ENCODE measurements at places on chromosomes 13 and 19. TPM values are rescaled to one million over a fixed set of nuclear protein-coding genes. Genes with fewer than 3 reads are reported as not detected.

DNA sequence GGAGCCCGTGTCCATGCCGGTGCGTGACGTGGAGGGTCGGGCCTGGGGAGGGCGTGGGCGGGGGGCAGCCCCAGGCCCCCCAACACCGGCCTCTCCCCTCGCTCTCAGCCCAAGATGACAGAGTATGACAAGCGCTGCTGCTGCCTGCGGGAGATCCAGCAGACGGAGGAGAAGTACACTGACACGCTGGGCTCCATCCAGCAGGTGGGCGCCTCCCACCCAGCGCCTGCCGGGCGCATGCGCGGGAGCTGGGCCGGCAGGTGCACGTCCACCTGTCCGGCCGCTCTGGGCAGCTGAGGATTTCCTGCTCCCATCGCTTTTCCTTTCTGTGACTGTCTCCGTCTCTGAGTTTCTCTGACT is 49.8 kb downstream of the VAV1 start:
- no peak for DNase-seq

The C1QTNF9 gene
- polyA plus RNA-seq = 0.76 TPM

- DNase-seq = no peak
Measured at GRCh38 chr13:76516586-76516985, 369.6 kb downstream of the KCTD12 start.

GRCh38 chr19:40395956-40396355 is 6.0 kb upstream of the HIPK4 start:
- DNase-seq = no peak

GRCh38 chr13:50401721-50402465 is 386.6 kb downstream of the KCNRG start:
- DNase-seq = no peak
